ENCODE measurements at places on chromosomes 7 and 10.

DNA sequence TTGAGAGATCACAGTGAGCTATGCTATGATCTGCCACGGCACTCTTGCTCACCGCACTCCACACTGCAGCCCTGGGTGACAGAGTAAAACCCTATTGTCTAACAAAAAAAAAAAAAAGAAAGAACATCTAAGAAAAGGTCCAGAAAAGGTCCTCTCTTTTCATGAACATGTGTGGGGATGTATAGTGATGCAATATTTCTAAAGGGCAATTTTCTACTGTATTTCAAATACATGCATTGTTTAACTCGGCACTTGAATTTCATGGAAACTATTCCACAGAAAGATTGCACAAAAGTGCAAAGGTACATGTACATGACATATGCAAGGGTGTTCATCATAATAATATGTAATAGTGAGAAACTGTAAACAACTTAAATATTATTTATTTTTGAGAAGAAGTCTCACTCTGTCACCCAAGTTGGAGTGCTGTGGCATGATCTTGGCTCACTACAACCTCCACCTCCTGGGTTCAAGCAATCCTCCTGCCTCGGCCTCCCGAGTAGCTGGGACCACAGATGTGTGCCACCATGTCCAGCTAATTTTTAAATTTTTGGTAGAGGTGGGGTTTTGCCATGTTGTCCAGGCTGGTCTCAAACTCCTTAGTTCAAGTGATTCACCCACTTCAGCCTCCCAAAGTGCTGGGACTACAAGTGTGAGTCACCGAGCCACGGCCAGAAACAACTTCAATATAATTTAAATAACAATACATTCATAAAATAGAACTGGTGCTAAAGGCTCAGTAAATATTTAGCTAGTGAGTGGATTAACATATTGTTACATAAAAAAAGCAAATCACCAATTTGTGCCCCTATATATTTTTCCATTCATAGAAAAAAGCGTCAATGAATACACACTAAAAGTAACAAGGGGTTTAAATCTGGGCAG, 1.3 kb upstream of the PPRC1 start:
- DNase-seq: no peak

DNA sequence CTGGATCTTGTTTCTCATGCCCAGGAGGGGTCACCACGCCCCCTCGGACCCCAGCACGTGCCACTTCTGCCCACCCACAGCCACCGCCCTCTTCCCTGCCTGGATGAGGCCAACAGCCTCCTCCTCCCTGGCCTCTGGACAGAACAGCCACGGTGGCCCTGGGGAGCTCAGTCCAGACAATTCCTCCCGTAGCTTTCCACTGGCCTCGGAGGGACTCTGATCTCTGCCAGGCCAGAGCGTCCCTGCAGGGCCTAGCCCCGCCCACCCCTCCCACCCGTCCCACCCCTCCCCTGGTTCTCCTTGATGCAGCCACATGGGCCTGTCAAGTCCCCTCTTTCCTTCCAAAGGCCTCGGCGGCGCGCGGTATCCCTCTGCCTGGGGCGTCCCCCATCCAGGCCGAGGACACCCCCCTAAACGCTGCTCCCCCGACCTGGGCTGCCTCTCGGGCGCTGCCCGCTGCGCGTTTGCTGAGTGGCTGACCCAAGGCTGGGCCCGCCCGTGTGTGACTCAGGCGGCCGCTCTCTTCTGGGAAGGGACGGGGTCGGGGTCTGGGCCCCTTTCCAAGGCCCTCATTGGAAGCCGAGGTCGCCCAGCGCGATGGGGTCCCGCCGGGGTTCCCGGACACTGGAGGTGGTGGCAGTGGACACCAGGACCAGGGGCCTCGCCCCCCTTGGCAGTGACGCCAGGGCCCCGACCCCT, 557 bp downstream of the TMEM120A start:
- no peak for DNase-seq

GRCh38 chr10:17643339-17643754, 604 bp upstream of the STAM start:
- DNase-seq: no peak

- DNase-seq: no peak
These were observed 19.7 kb downstream of the FAM53B start for GRCh38 chr10:124724279-124725027.

Measured in stimulated activated CD4-positive, alpha-beta T cell treated with anti-CD3 and anti-CD28 coated beads, Interleukin-15, amount 100 ng/mL, for 48 hours (primary cell).